Heart left ventricle (tissue), 16 donors: ENCODE measurements at places on chromosomes 7 and 10. TPM values are rescaled to one million over a fixed set of nuclear protein-coding genes. Genes with fewer than 3 reads are reported as not detected.

DNA sequence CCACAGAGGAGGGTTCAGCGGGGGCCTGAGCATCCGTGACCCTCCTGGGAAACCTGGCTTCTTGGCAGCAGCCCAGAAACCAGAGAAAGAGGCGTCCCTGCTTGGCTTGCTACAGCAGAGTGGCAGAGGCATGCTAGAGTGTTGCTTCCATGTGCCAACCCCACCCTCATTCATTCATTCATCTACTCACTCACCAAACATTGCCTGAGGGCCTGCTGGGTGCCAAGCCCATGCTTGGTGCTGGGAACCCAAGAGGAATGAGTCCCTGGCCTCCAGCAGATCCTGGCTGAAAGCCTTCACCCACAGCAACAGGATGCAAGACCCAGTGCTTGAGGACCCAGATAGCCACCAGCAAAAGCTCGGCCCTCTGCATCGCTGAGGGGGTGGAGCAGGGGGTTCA is 129.0 kb downstream of the CDH23 start:
- no peak for DNase-seq
- no peaks in the 10 kb centered on the region for H3K27me3 ChIP-seq
- H3K4me3 ChIP-seq, result no peak overlapping the region
- no peak overlapping the region for H3K27ac ChIP-seq

- no peak for DNase-seq
- no peaks in the 10 kb centered on the region for H3K36me3 ChIP-seq
- H3K27me3 ChIP-seq, result no peaks in the 10 kb centered on the region
Observed at GRCh38 chr10:74047871-74048270, 50.0 kb downstream of the VCL start.

- DNase-seq, result no peak
- H3K4me3 ChIP-seq, result no peak overlapping the region
- H3K36me3 ChIP-seq, result no peaks in the 10 kb centered on the region
- H3K27ac ChIP-seq, result no peak overlapping the region
Observed at GRCh38 chr7:76430211-76430610, 5.5 kb downstream of the ZP3 start.

GRCh38 chr10:97721871-97722780 is 8.6 kb downstream of the MARVELD1 start:
- H3K4me1 ChIP-seq, result peaks cover 16% of the 10 kb centered on the region
- H3K27ac ChIP-seq, result peak overlapping the region; percentile 12
- no peaks in the 10 kb centered on the region for H3K27me3 ChIP-seq
- H3K36me3 ChIP-seq, result peaks cover 9% of the 10 kb centered on the region
- no peak overlapping the region for H3K4me3 ChIP-seq

DNA sequence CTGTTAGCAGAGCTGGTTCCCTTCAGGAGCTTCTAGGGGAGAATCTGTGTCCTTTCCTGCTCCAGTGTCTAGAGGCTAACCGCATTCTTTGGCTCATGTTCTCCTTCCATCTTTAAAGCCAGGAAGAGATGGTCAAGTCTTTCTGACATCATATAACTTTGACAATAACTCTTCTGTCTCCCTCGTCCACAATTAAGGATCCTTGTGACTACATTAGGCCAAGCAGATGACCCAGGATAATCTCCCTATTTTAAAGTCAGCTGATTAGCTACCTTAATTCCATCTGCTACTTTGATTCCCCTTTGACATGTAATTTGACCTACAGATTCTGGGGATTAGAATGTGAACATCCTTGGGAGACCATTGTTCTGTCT is 28.1 kb upstream of the SLC26A4 start:
- H3K27ac ChIP-seq, result no peak overlapping the region
- no peaks in the 10 kb centered on the region for H3K27me3 ChIP-seq
- no peaks in the 10 kb centered on the region for H3K4me1 ChIP-seq
- DNase-seq, result no peak

- H3K4me3 ChIP-seq, result no peak overlapping the region
- DNase-seq, result no peak
- H3K27me3 ChIP-seq, result no peaks in the 10 kb centered on the region
- H3K36me3 ChIP-seq, result peaks cover 34% of the 10 kb centered on the region
- no peak overlapping the region for H3K27ac ChIP-seq
- H3K4me1 ChIP-seq, result no peaks in the 10 kb centered on the region
Observed at GRCh38 chr7:87866089-87866488, 10.1 kb downstream of the SLC25A40 start.

DNA sequence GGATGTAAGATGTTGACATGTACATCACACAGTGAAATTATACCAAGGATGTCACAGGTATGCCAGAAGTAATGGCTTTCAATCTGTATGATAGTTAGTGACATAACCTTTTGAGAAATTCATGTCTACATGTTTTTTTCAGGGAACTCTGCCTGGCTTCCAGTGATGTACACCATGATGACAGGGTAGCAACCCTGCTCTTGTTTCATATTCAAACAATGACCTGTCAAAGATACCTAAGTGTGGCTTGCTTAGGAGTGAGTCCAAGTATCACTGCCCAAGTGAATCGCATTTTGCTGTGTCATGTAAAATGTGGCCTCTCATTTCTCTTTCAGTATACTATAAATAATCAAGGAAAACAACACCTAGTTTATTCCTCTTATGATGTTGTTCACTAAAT is 205.8 kb upstream of the DKK1 start:
- no peak for DNase-seq
- H3K4me1 ChIP-seq, result no peaks in the 10 kb centered on the region
- no peaks in the 10 kb centered on the region for H3K36me3 ChIP-seq
- no peaks in the 10 kb centered on the region for H3K27me3 ChIP-seq
- H3K27ac ChIP-seq, result no peak overlapping the region

- H3K4me1 ChIP-seq, result peaks cover 8% of the 10 kb centered on the region
- peak overlapping the region; percentile 69 for H3K4me3 ChIP-seq
- H3K27me3 ChIP-seq, result no peaks in the 10 kb centered on the region
- DNase-seq, result no peak
- H3K27ac ChIP-seq, result peak overlapping the region; percentile 64
- H3K36me3 ChIP-seq, result no peaks in the 10 kb centered on the region
Observed at GRCh38 chr10:70053841-70054288, 1.2 kb downstream of the MACROH2A2 start.

DNA sequence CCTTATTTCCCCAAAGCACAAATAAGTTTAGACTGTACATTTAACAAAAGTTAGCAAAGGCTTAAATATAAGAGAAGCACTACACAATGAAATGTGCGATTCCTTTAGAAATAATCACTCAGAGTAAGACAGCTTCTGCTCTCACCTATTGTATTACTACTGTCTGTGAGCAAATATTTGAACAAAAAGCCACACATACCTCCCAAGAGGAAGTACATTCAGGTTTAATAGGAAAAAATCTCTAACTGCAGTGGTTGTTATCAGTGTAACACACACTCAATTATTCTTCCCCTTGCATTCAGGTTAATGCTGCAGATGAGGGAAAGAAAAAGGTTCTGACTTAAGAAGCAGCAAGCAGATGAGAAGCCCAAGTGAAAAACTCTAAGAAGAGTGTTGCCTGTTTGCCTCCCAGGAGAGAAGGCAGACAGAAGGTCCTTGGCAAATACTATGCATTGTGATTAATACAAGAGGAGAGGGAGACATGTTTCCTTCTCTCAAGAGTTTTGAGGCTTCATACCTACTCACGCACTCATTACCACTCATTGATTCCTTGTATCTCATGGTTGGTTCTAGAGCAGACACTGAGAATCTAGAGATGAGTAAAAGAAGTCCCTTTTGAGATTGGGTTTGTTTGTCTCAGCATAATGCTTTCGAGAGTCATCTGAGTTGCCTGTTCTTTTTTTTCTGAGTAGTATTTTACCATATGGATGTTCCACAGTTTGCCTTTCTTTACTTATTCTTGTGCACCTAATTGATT is 13.6 kb downstream of the GIMAP4 start:
- H3K27me3 ChIP-seq, result no peaks in the 10 kb centered on the region
- no peak overlapping the region for H3K4me3 ChIP-seq
- H3K36me3 ChIP-seq, result no peaks in the 10 kb centered on the region
- no peak overlapping the region for H3K27ac ChIP-seq
- no peak for DNase-seq
- no peaks in the 10 kb centered on the region for H3K4me1 ChIP-seq

DNA sequence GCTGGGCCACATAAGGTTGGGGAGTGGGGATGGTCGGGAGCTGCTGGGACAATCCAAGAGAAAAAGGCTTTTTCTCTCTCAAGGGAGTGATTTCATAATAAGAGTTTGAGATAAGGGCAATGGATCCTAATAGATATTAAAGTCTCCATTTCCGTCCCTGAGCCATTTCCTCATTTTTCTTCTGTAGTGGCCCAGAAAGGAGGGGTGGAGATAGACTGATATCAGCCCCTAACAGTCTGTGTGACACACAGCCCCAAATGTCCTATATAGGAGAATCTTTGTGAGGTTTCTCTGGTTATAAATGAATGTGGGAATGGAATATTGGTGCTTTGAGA is 35.2 kb downstream of the PRSS2 start:
- peaks cover 44% of the 10 kb centered on the region for H3K27me3 ChIP-seq
- H3K36me3 ChIP-seq, result no peaks in the 10 kb centered on the region
- DNase-seq, result no peak
- H3K27ac ChIP-seq, result no peak overlapping the region
- H3K4me3 ChIP-seq, result no peak overlapping the region

DNA sequence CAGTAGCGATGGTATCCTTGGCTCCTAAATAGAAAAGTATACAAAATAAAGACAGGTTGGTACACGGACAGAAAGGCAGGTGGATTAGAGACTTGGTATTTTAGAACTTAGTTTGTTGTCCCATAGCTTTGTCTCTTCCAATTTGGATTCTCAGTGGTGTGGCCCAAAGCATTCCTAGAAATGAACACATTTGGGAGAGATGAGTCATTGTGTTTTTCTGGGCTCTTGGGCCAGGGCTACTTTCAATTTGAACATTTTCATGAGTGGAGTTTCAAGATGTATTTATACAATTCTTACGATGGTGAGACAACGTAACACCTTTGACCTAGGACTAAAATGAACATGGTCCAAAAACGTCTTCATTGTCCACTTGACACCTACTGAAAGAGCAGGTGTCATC is 225.1 kb upstream of the YAE1 start:
- H3K4me1 ChIP-seq, result no peaks in the 10 kb centered on the region
- DNase-seq, result no peak
- no peak overlapping the region for H3K4me3 ChIP-seq

- no peaks in the 10 kb centered on the region for H3K4me1 ChIP-seq
- H3K36me3 ChIP-seq, result no peaks in the 10 kb centered on the region
- no peak overlapping the region for H3K4me3 ChIP-seq
Observed at GRCh38 chr7:47696152-47696710, 114.3 kb upstream of the TNS3 start.

RTKN2 gene
- not detected for total RNA-seq

FAM25C gene
- total RNA-seq, result not detected

PNLIPRP2 gene
- total RNA-seq, result not detected

CLDN3 gene
- total RNA-seq, result not detected

ANKRD30A gene
- not detected for total RNA-seq

CDHR1 gene
- total RNA-seq, result not detected

NME8 gene
- not detected for total RNA-seq

SRRM3 gene
- 1.6 TPM for total RNA-seq
